Testis (tissue), 5 donors: ENCODE measurements at places on chromosomes 2 and 18. TPM values are rescaled to one million over a fixed set of nuclear protein-coding genes. Genes with fewer than 3 reads are reported as not detected.
A peak's percentile ranks its signal among the peaks of the same experiment; 100 is the strongest.

- DNase-seq = no peak
These were observed 152.8 kb downstream of the ABCA12 start for GRCh38 chr2:214985619-214986018.

DNA sequence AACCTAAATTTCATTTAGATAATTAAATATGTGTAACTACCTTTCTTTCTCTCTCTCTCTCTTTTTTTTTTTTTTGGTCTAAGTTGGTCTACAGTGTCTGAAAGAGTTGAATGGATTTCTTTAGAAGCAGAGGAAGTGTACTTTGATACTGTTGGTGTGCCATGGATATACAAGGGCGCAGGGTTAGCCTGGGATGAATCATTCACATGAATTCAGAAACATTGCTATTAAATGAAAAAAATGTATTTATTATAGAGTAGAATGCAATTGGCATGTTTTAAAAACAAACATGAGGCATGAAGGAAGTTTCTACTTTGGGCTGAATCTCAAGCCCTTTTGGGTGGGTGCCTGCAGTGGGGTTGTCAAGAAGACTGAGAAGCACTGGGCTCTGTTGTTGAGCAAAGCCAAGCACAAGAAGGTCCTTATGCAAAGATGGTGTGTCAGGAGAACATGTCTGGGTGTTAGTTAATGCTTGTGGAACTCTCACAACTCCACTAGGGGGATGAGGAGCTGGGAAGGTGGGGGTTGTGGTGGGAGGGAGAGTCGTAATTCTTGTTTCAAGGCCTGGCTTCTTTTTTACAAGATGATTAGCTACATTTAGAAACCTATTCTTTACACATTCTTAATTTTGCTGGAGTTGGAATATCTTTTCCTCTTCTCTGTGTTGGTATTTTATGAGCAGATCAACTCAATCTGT lies 57.9 kb downstream of the LYPD6 start:
- no peak for DNase-seq

DNA sequence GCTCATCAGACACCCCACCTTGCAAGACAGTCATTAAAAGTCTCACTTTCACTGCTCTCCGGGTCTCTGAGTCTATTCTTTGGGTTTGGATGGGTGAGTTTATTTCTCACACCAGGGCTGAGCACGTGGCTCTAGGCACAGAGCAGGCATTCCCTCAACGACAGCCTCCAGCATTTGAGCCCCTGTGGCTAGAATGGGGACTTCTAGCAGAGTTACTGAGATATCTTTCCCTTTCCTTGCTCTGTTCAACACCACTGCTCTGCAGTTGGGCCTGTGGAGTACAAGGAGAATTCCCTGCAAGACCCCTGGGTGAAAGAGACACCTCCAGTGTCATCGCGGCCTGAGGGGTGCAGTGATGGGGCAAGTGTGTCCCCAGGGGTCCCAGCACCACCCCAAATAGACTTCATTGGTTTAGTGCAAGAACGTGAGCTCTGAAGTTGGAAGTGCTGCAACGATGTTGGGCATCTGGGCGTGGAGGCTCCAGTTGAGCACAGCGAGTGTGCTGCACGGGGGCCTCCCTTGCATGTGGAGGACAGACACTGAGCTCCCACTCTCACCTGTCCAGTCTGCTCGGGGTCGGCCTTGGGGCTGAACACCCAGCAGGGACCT lies 184.1 kb upstream of the HS6ST1 start:
- peak; percentile 1 for DNase-seq

GRCh38 chr18:46727177-46727576 lies 29.7 kb downstream of the ST8SIA5 start:
- no peak for DNase-seq

- DNase-seq = no peak
These were observed 18.8 kb downstream of the TSN start for GRCh38 chr2:121774235-121774634.

- DNase-seq = peak; percentile 14
These were observed 149.2 kb upstream of the POU3F3 start for GRCh38 chr2:104704496-104705245.

DNA sequence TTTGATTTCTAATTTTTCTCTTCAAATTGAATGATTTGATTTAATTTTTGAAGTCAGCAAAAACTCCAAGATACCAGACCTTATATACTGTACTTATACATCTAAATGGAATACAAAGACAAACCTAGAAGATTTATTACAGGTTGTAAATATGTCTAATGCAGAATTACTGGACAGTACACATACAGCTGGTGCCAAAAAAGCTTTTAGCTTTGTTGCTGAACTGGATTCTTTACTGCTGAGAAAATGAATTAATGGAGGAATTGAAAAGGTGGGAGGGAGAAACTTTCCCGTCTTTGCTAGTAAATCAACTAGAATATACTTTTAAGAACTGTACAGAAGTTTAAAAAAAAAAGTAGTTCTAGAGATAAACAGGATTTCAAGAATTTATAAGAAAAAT lies 17.5 kb downstream of the C1D start:
- no peak for DNase-seq

- DNase-seq = no peak
These were observed 692.2 kb upstream of the LINC00305 start for GRCh38 chr18:64840911-64841701.

DNA sequence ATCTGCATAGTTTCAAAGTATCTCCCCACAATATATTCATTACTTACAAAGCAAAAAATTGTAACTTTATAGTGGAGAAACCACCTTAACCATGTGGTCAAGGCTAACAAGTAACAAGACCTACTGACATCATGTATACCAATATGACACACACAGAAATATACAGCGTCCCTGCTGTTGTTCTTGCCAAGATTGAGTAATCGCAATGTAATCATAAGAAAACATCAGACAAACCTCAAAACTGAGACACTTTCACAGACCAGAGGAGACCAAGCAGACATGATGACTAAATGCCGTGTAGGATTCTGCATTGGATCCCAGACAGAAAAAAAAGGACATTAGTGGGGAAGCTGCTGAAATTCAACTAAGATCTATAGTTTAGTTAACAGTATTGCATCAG lies 123.0 kb downstream of the ACAA2 start:
- DNase-seq = no peak

DNA sequence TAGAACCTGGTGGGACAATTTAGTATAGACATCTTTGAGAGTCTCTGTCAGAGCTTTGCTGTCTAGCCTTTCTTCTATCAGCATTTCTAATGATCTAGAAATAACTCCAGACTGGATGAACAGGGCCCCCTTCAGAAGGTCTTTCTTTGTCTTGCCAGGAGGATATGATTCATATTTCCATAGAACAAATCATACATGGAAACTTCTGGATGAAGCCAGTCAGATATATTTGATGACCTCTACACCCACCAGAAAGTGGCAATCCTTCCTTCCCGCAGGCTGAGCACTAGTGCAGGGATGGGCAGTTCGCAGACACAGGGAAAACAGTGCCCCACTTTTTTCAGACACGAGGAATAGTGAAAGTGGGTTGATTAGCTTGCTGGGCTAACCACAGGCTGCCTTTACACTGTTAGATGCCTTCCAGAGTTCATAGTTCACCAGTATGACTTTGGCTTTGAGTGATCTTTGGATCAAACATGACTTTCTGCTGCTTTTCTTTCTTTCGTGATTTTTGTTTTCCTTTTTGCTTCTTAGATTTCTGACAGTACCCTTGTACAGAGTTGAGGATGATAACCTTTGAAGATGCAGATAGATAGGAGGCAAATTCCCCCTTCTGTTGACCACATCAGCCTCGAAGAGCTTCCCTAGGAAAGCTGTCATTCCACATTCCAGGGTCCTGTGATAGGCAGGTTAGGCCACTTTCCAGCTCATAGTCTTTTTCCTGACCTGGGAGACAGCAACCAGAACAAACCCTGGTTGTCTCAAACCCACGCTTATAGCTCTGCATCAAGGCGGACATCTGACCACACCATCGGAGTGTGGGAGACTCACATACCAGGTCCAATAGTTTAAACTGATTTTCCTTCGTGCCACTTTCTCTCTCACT lies 237.0 kb downstream of the ZNF407 start:
- no peak for DNase-seq

- no peak for DNase-seq
These were observed 42.8 kb upstream of the THUMPD2 start for GRCh38 chr2:39821871-39822270.

GRCh38 chr2:110874453-110875383 lies 142.3 kb downstream of the ACOXL start:
- DNase-seq = no peak

DNA sequence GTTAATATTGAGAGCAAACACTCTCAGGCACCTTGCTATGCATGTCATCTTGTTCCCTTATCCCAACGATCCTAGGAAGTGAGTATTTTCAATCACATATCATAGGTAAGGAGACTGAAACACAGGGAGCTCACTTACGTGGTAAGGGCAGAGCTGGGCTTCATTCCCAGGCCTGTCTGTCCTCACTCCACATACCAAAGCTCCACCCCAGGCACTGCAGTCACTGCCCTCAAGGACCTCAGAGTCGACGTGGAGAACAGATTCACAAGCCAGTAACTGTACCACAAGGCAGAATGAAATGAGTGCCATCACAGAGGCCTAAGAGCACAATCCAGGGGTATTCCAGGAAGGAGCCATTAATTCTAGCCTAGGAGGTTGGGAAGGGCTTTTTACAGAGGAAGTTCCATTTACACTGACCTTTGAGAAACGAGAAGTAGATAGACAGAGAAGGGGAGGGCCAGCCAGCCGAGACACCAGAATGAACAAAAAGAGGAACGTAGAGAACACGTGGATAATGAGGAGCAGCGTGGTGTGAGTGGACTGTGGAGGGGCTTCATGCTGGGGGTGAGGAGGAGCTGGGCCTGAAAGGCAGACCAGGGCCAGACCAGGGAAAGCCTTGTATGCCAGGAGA lies 48.6 kb downstream of the KIAA2012 start:
- DNase-seq = no peak

DNA sequence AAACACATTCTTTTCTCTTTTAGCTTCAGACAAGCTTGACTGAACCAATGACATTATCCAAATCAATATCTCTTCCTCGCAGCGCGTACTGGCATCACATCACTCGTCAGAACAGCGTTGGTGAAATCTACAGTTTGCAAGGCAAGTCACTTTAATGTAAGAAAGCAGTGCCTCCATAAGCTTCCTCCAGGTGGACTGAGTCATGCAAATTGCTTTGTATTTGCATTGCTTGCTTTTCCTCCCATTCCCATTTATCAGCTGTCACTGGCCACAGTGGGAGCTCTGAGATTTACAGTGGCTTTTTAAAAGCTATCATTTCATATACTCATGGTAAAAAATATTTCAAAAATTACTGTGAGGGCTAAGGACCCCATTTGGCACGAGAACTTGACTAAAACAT lies 189.9 kb downstream of the CD226 start:
- DNase-seq = no peak

DNA sequence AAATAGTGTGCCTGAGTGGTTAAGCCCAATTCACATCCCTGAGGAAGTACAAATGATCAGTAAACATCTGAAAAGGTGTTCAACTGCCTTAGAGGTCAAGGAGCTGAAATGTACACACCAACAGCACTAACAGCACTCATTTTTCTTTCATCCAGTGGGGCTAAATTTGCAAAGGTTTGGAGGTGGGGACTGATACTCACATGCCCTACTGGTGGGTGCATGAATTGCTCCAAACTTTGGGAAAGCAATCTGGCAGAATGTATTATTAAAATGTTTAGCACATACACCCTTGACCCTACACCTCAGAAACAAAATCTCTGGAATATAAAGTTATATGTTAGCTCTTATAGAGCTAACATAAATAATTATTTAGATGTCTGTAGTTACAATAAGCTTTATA lies 19.0 kb upstream of the FAM178B start:
- no peak for DNase-seq

- DNase-seq = no peak
These were observed 126.9 kb upstream of the PIK3C3 start for GRCh38 chr18:41828137-41828536.

GRCh38 chr2:174438146-174438886 lies 42.8 kb downstream of the SCRN3 start:
- no peak for DNase-seq

GRCh38 chr2:39435234-39435633 lies 1.9 kb downstream of the MAP4K3 start:
- peak; percentile 51 for DNase-seq

Gene ADAM23
- total RNA-seq = 24.2 TPM

Gene CCDC150
- total RNA-seq = 31.7 TPM

Gene SOX11
- total RNA-seq = 0.06 TPM

Gene RTP5
- total RNA-seq = 0.47 TPM

Gene DNAH6
- 11.8 TPM for total RNA-seq

Gene GPBAR1
- 1.8 TPM for total RNA-seq
